Activated CD8-positive, alpha-beta memory T cell treated with anti-CD3 and anti-CD28 coated beads, Interleukin-2, amount 10 ng/mL, durations not matched to agents 7 days and 5 days (primary cell): ENCODE measurements at places on chromosomes 5 and 9.
A peak's percentile ranks its signal among the peaks of the same experiment; 100 is the strongest.

DNA sequence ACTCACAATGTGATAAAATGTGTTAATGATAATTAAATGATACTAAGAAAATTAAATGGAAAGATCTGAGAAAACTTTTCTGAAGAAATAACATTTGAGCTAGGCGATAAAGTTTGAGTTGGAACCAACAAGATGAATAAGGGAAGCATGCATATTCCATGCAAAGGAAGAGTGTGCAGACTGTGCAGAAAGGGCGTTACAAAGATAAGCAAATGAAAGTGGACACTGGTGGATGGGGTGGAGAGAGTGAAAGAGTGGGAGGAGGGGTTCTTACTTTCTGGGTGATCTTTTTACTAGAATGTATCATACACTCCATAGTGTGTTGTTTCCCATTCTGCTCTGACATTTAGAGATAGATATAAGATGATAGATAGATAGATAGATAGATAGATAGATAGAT, 138.7 kb downstream of the HTR1A start:
- DNase-seq: no peak

GRCh38 chr5:93601802-93602155, 18.8 kb downstream of the NR2F1 start:
- DNase-seq: no peak

DNA sequence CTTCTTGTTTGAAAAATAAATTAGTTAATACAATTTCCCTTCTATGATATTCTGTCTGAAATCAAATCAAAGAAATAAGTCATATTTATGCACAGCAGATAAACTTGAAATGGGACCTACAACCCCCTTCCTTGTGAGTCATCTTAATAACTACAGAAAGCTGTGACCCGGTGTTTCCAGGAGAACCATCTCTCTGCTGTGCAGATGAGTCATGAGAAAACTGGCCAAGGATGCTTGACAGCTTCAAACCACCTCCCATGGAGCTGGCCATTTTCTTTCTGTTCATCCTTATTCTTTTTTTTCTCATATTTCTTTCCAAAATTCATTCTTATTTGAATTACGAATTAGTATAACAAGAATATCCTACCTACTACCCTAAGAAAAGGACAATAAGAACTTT, 43.4 kb upstream of the NR4A3 start:
- DNase-seq: peak; percentile 54

- no peak for DNase-seq
Measured at GRCh38 chr9:111965566-111966019, 69.0 kb downstream of the UGCG start.

GRCh38 chr9:83312537-83312936, 225.7 kb downstream of the FRMD3 start:
- no peak for DNase-seq

- DNase-seq: no peak
Measured at GRCh38 chr9:108149326-108149725, 659.8 kb upstream of the KLF4 start.

DNA sequence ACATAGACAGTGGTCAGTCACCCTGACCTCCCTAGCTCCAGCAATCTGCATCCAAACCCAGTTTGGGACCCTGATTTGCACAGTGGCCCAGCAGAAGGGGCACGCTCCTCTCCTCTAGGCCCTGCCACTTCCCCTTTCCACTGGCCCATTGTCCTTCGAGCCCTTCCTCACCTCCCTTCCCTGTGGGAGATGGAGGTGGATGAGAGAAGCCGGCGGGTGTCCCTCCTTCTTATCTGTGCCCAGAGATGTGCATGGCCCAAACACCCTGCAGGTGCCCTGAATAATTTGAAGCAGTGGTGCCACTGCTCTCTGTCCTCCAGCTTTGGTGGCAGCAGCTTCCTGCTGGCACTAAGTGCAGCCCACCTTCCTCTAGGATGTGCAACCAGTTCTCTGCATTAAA, 140.0 kb downstream of the BARX1 start:
- DNase-seq: no peak

- no peak for DNase-seq
Measured at GRCh38 chr9:37990404-37991015, 78.5 kb downstream of the SHB start.

DNA sequence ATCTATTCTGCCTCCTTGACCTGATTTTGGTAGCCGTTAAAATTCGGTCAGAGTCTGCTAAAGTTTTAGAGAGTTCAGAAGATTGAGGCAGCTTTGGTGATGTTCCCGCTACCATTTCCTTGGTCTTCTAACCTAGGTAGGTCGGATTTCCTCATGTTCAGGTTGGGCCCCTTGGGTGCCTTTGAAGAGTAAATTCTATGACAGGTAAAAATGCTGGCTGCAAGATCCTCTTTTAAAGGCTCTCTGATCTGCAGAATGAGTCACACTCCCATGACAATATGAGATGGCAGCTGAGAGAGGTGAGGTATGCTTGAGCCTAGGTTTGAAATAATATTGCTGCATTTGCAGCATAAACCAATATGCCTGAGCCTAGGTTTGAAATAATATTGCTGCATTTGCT, 198.9 kb downstream of the TSSK1B start:
- DNase-seq: no peak

DNA sequence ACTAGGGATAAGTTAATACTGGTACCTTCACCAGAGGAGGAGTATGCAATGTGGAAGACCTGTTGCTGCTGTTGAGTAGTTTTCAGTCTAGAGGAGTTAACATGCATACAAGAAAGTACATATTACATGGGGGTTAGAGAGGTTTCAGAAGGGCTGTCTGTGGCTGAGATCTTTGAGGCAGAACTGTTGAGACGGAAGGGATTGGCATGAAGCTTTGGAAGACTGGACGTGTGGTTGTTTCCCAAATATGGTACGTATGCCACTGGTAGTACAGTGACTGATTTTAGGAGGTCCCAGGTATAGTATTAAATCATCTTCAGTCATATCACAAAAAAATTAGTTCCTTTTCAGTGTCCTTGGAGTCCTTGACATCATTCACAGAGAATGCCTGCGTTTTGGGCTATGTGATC, 17.6 kb downstream of the TNFAIP8 start:
- DNase-seq: no peak

DNA sequence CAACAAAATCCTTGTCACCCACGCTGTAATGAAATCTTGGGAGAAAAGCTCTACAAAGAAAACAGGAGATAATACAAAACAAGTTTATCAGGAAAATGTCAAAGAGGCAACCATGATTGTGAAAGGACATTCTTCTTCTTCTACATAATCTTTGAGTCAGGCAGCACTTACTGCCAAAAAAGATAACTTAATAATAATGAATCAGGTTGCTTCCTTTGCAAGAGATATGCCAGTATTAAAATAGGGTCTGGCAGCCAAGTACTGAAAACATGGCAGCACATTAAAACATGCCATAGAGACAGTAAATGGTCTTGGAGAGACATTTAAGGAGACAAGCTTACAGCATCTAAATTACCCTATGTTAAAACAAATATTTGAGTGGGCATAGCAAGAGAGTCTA, 1573.4 kb downstream of the EFNA5 start:
- DNase-seq: no peak
